Fibroblast of pulmonary artery (primary cell): ENCODE measurements at places on chromosomes 12 and 14.

DNA sequence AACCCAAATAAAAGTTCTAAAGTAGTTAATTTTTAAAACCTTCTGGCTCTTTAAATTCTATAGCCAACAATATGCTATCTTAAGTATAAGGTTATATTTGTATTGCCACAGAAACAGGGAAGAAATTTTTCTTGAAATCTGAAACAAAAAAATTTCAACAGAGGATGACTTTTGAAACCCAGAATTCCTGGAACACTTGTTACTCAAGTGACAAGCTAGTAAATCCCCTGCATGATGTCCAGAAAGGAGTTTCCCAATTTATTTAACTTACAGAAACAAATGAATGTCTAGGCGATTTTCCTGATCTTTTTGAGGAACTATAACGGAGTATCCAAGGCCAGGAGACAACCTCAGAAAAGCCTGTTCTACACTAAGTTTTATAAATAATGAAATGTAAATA, 69.6 kb downstream of the SLC41A2 start:
- DNase-seq: no peak

DNA sequence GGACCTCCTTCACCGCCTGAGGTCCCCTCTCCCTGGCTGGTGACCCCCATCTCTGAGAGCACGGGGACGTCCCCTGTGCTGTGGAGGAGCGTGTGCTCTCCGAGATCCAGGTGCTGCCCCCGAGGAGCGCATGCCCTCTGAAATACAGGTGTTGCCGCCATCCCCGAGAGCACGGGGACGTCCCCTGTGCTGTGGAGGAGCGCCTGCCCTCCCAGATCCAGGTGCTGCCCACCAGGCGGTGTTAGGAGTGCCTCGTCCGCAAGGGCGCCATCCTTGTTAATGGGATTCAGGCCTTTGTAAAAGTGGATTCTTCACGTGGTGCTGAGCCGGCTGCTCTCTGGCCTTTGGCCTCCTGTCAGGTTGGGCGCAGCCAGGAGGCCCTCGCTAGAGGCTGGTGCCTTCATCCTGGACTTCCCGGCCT, 10.1 kb downstream of the NOC4L start:
- DNase-seq: no peak

- no peak for DNase-seq
Measured at GRCh38 chr12:124143726-124144125, 151.2 kb upstream of the RFLNA start.

- DNase-seq: no peak
Measured at GRCh38 chr14:24361326-24361725, 6.7 kb upstream of the NFATC4 start.

- DNase-seq: peak; percentile 53
Measured at GRCh38 chr12:32821710-32822109, 66.0 kb upstream of the YARS2 start.

- no peak for DNase-seq
Measured at GRCh38 chr12:6323995-6324711, 13.7 kb downstream of the PLEKHG6 start.

- DNase-seq: no peak
Measured at GRCh38 chr12:1273051-1273450, 282.0 kb downstream of the ERC1 start.

DNA sequence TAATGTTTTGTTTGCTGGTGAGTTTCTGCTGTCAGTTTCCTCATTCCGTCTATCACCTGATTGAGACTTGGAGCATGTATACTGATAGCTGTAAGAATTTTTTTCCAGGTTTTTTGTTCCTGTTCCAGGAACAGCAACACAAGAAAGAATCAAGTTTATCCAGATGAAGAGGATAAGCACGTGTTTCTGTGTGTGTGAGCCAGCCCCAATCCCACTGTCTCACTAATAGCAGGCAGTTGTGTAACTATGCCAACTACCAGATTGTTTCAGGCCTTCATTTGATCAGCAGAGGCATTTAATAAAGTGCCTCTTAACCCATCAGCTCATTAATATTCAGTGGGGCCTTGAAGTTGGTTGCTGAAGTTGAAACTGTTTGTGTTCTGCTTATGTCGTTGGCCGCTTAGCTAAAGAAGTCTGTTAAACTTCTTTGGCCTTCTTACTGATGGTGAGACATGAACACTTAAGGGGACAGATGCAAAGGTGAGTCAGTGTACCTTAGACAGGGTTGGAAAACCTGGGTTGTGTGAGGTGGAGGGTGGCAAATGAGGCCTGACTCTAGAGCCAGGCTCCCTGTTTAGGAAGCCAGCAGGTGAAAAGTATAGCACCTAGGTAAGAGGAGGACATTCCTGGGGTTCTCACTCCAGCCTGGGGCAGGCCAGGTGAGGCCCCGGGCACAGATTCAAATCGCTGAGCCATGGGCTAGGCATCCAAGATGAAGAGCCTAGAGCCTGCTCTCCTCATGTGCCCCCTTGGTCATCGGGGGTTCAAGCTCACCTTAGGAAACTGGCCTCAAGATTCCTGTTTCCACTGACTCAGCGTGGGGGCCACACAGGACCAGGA, 3.7 kb downstream of the ANKRD13A start:
- no peak for DNase-seq

DNA sequence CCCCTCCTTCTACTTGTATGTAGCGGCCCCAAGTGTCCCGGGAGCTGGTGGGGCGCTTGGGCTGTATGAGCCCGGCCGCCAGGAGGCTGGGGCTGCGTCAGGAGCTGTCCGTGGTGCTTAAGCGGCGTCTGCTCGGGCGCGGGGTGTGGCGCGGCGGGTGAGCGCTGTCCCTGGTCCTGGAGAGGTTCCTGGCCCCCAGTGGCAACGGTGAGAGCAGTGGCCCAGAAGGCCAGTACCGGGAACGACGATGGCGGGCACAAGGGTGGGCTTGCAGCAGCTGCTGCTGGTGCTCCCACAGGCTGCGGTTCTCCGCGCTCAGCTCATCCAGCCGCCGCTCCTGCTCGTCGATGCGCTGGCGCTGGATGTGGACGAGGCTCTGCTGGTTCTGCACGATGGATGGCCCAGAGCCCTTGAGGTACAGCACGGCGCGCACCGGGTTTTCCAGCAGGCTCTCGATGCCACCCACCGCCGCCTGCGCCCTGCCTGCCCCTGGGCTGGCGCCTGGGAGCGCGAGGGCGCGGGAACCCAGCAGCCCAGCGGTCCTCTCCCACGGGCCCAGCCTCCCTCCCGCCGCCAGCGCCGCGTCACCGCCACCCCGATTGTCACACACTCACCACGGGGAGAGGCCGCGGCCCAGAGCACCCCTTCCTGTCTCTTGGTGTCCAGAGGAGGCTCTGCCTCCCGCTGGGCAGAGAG, 41.9 kb upstream of the FKBP4 start:
- DNase-seq: peak; percentile 64
